T-cell (primary cell): ENCODE measurements at places on chromosomes 5 and 9. TPM values are rescaled to one million over a fixed set of nuclear protein-coding genes. Genes with fewer than 3 reads are reported as not detected.
A peak's percentile ranks its signal among the peaks of the same experiment; 100 is the strongest.

Gene CDH18
- not detected for total RNA-seq

- no peak for DNase-seq
Measured at GRCh38 chr9:106032978-106033377, 338.6 kb downstream of the TMEM38B start.

- no peak for DNase-seq
Measured at GRCh38 chr5:146529984-146530383, 14.0 kb upstream of the GPR151 start.

Gene CTNND2
- not detected for total RNA-seq

- DNase-seq, result no peak
Measured at GRCh38 chr5:167730121-167730520, 561.3 kb upstream of the WWC1 start.

DNA sequence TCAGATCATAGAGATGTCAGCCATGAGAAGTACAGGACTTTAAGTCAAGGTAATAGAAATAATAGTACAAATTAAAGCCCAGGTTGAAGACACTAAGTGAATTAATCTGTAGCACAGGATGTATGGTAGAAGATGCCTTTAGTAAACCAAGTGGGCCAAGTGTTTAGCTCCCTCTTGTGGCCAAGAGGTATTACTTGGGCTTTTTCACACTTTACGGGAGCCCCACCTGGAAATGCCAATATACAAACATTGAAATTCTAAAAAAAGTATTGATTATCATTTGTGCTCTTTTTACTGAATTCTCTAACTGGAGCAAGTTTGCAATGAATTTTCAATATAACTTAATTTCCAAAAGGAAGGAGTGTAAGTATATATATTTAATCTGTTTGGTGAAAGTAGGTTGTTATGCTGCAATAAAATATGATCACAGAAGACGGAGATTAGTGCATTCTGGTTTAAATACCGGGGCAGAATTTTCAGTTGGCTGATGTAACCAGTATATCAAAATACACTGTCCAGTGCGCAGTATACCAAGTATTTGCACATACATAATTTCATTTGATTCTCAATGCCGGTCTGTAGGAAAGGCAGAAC lies 84.7 kb downstream of the PARP8 start:
- DNase-seq, result peak; percentile 58
